ENCODE measurements at places on chromosomes 1 and 21.

DNA sequence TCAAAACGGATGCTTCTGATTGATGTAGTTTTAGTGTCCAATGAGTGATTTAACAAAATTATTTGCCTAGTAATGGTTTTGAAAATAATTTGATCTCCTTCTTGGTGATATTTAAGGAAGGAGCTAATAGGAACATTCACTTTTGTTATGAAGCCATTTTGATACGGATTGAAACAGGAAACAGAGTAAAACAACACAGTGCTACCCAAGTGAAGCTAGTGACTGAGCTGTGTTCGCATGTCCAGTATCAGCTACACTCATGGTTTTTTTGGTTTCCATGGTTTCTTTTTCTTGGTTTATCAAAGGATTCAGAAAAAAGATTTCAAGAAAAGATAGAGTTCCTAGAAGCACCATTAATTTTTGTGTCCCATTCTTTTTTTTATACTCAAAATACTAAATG is 40.1 kb upstream of the PLEKHO1 start:
- no peak for DNase-seq

- DNase-seq, result no peak
Measured at GRCh38 chr1:97805093-97805492, 115.7 kb downstream of the DPYD start.

GRCh38 chr1:233016798-233017197 is 66.4 kb downstream of the NTPCR start:
- DNase-seq, result no peak

DNA sequence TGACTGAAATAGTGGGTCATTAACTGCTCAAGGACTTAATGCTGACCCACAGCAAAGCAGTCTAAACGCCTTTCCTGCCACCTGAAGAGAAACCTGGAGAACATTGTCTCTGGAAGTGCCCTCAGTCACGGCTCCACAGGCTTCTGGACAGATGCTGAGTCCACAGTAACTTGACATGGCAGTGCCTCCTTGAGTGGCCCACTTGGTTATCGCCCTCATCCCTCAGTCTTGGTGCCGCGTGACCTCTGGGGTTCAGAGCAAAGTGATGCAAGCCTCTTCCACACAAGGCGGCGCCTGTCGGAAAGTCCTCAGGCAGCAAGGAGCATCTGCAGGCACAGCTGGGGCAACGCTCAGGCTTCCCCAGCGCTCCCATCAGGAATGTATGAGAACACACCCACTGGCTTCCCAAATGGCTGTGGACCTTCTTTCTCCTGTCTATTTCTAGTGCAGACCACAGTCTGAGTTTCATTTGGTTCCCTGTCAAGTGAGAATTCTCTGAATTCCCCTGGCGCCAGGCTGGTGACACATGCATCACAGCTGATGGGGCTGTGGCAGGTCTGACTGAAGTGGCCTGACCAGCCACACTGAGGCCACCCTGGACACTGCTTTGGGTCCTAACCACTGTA is 13.0 kb upstream of the ANGPTL7 start:
- no peak for DNase-seq
